ENCODE measurements at places on chromosomes 1 and 21.

- peak; percentile 79 for DNase-seq
Measured at GRCh38 chr1:1122078-1122811, 6.4 kb upstream of the C1orf159 start.

DNA sequence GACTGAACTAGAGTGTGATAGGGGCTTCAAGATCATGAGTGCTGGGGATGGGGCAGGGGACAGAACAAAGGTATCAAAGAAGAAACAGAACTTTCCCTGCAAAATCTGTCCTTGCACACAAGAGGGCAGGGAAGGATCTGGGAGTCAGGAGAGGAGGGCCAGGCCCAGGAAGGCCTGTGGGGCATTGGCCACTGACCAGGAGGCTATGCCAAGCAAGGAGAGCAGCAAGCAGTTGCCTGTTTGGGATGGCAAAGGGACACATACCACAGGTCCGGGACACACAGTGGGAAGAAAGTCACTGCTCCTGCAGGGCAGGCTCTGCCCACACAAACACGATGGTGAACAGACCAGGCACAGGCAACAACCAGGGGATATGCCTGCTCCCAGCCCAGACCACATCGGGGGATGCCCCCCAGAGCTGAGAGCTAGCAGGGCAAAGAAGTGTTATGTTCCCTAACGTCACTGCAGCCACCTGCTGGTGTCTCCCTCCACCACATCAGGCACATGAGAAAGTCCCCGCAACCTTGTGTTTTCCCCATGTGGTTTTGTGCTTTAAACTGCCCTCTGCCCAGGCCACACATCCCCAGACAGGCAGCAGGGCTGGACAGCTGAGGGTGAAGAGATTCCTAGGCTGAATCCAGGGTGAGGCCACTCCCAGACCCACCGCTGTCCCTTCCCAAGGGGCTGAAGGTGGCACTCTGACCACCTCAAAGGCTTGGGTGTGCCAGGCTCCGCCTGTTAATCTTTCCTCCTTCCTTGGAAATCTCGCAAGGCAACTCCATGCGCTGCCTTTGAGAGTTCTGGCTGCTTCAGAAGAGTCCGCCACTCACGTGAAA, 53.6 kb downstream of the KIF21B start:
- no peak for DNase-seq

DNA sequence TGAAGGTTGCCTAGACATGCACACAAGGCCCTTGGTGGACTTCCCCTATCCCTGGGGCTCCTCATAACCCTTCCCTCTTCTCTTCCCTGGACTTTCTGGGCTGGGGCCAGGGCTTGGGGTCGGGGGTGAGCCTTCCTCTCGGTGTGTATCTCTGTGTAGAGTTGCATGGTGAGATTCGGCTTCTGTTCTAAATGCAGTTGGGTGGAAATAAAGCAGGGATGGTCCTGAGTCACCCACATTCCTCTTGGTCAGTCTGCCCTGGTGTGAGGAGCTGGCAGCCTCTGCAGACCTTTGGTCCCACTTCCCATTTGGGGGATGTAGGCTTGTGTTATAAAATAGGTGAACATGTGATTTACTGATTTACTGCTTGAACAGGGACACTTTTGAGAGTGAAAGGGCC, 38.0 kb downstream of the ADARB1 start:
- no peak for DNase-seq

- no peak for DNase-seq
Measured at GRCh38 chr1:63368131-63368530, 704 bp downstream of the ALG6 start.

DNA sequence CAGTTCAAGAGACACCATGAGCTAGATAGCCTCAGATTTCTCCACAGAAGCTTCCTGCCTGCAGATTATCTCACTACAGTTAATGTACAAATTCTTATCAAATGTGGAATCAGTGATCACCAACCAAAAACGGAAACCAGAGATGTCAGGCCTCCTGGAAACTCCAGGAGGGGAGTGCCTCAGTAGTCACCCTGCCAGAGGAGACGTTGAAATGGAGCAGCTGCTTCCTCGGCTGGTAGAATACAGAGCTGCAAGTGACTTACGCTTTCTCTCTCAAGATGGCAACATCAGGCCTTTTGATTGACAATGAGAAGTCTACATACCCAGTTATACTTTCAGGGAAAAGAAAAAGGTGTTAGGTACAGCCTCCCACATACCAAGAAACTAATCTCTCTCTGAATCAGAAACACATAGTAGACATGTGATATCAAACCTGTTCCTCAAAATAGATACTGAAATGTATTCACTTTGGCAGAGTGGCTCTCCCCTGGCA, 52.2 kb downstream of the ACP6 start:
- DNase-seq: no peak

- no peak for DNase-seq
Measured at GRCh38 chr1:208272311-208272710, 28.1 kb upstream of the PLXNA2 start.

DNA sequence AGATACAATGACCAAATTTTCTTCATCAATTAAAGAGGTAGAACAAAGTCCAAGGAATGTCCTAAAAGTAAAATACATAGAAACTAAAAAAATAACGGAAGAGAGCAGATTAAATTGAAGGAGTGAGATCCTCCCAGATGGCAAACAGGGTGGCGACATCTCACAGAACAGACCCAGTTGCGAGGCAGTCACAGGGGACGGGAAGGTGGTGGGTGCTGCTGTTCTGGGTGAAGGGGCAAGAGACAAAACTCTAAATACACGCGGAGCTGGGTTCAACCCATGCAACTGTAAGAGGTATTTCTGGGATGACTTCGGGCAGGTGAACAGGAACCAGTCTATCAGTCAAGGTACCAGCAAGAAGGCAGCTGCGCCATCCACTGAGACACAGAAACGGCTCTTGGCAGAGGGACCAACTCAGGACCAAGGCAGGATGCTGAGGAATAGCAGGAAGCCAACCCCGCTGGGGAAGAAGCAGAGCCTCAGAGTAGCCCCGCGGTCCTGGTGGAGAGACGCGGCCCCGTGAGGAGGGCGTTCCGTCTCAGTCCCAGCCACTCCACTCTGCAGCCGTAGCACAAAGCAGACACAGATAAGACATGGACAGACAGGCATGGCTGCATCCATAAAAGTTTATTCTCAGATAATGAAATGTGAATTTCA, 32.2 kb downstream of the WDR4 start:
- DNase-seq: no peak

DNA sequence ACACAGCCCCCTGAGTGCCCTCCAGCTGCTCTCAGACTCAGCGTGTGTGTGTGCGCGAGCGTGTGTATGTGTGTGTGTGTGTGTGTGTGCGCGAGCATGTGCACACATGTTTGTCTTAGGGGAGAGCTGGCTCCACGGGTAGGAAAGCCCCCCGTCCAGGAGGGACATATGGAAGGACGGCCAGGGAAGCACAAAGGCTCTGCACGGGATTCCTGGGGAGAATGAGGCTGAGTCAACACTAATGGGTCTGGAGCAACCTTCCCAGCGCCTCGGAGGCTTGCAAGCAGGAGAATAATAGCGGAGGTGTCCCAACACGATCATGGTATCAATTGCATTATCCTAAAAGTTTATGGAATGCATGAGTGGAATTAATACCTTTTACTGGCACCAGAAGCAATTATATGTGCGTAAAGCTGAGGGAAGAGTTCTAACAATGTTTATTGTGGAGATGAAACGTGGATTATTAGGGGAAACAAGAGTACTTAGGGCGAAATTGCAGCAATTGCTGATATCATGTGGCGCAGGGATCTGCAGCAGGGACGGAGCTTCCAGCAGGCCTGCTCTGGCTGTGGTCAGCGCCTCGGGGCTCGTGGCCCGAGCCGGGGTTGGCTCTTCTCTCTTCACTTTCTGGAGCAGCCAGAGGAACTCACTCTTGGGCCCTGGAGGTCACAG, 40.3 kb upstream of the CCDC27 start:
- DNase-seq: no peak

- no peak for DNase-seq
Measured at GRCh38 chr1:187415065-187415464, 586.3 kb downstream of the PLA2G4A start.

DNA sequence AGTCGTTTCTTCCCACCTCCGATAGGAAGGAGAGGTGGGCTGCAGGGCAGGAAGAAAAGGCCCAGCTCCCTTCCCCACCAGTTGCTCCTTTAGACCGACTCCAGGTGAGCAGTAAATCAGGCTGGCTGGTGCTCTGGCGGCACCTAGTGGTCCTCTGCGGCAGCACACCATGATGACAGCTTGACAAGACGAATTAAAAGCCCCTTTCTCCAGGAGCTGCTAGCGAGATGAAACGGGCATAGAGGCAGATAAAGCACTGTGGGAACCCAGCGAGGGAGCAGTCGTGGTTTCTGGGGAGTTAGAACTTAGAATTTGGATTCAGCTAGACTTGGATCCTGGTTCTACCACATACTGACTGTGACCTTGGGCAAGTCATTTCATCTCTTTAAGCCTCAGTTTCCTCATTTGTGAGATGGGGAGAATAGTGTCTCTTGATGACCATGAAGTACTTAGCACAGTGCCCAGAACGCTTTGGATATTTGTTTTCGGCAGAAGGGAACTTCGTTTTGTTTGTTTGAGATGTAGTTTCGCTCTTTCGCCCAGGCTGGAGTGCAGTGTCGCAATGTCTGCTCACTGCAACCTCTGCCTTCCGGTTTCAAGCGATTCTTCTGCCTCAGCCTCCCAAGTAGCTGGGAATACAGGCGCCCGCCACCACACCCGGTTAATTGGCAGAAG, 21.8 kb upstream of the COL9A2 start:
- peak; percentile 86 for DNase-seq

- no peak for DNase-seq
Measured at GRCh38 chr1:227938276-227938675, 9.5 kb downstream of the WNT9A start.

- no peak for DNase-seq
Measured at GRCh38 chr1:18279351-18280074, 171.9 kb downstream of the IGSF21 start.

DNA sequence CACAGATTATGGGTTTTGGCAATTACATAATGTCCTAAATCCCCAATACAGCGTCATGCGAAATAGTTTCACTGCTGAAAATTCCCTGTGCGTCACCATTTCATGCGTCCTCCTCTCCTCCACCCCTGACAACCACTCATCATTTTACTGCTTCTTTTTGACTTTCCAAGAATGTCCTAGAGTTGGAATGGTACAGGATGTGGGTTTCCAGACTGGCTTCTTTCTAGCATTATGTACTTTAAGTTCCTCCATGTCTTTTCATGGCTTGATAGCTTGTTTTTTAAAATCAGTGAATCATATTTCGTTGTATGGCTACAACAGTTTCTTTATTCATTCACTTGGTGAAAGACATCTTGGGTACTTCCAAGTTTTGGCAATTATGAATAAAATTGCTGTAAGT, 7.4 kb downstream of the NBPF3 start:
- DNase-seq: no peak

DNA sequence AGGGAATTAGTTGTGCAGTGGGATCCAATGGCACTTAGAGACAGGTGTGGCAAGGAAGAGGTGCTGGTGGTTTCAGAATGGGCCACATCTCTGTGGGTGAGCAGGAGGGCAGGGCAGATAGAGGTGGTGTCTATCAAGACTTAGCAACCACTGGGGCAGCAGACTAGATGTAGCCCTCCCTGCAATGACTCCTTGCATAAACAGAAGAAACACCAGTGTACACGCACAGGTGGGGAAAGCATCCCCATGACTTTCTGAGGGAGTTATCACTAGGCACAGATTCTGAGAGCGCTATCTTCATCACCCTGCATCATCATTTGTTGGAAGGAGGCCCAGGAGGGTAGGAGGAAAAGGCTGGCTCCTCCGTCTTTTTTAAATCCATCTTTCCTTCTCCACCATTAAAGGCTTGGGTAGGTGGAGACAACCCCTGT, 58.4 kb downstream of the PLXNA2 start:
- no peak for DNase-seq

DNA sequence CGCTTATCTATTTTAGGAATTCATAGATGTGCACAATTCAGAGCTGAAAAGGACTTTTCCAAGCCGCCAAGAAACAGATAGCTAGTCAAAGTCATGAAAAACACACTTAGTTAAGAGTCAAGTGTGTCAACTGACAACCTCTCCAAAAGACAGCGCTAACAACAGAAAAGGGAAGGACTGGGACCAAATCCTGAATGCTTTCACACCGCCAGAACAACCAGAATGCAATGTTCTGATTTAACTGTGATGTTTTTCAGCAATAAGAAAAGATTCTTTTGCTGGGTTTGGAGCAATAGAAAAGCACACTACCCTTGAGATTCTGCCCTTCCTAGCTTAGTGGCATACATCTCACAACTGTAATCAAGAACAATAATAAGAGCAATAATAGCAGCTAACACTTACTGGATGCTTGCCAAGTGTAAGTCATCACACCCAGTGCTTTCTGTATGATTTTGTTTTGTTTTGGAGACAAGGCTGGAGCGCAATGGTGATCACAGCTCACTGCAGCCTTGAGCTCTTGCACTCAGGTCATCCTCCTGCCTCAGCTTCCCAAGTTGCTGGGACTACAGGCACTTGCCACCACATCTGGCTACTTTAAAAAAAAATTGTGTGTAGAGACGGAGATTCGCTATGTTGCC, 33.9 kb upstream of the SDC3 start:
- DNase-seq: no peak

- DNase-seq: no peak
Measured at GRCh38 chr1:222886878-222887351, 72.1 kb downstream of the DISP1 start.

- DNase-seq: no peak
Measured at GRCh38 chr21:33655588-33656221, 13.4 kb downstream of the ITSN1 start.

GRCh38 chr1:6104631-6105030, 58.9 kb downstream of the KCNAB2 start:
- DNase-seq: no peak

GRCh38 chr21:28773036-28773435, 219.6 kb downstream of the LTN1 start:
- DNase-seq: no peak

DNA sequence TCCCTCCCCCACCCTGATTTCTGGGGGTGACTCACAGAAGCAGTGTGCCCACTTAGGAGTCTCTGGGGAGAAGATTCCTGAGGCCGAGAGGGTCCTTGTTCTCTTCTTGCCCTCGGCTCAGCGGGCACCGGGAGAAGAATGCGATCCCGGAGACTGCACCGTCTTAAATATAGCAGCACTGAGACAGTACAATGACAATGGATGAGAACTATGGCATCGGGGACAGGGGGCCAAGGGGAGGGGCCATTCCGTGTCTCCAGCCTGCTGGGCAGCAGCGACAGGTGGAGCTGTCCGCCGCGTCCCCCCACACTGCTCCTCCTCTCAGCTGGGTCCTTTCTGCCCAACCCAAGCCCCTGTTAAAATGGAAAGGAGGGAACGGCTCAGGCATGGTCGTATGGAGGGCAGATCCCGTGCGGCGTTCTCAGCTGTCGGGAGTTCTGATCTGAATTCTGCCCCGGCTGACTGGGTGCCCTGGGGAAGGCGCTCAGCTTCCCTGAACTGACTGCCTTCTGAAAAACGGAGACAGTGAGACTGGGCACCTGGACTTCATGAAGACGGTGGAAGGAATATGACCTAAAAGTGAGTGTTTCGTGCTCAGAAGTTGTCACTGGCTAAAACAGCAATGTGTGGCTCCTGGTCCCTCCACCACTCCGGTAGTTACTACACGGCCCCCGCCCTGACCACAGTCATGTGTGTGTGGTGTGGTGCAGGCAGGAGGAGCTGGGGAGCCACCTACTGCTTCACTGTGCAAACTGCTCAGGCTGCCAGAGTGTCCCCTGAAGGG, at the start of gene MYOM3:
MYOM3 (minus strand) TSS at position 140 of the 784 bp plus-strand sequence. CDS start 3,499 bp downstream, outside the sequence.
- DNase-seq: peak; percentile 56

Data from inflammatory macrophage treated with lipopolysaccharide for 4 hours (primary cell).